ENCODE measurements at places on chromosomes 5 and 9. TPM values are rescaled to one million over a fixed set of nuclear protein-coding genes. Genes with fewer than 3 reads are reported as not detected.

The FAM163B gene
- 0.22 TPM for total RNA-seq

The PCDHGC3 gene
- 22.5 TPM for total RNA-seq

The HRH2 gene
- 46.6 TPM for total RNA-seq

The CLIC3 gene
- total RNA-seq = 1.1 TPM

The CERT1 gene
- total RNA-seq = 26.0 TPM

The GGTA1 gene
- total RNA-seq = 27.9 TPM

The HDAC3 gene
- 29.9 TPM for total RNA-seq

The TUSC1 gene
- total RNA-seq = 14.1 TPM

The TOR1B gene
- 10.5 TPM for total RNA-seq

The TAF11L10 gene
- not detected for total RNA-seq

The SPINK6 gene
- total RNA-seq = not detected

The PHF24 gene
- total RNA-seq = 0.22 TPM

The VLDLR gene
- total RNA-seq = 134 TPM

The CBY3 gene
- total RNA-seq = not detected

The PLGRKT gene
- total RNA-seq = 44.3 TPM

The PCAT7 gene
- not detected for total RNA-seq

The GIN1 gene
- total RNA-seq = 17.1 TPM

The CORO2A gene
- 0.60 TPM for total RNA-seq

The ANKRD18A gene
- total RNA-seq = 2.9 TPM

The TERT gene
- total RNA-seq = not detected

The F2RL1 gene
- total RNA-seq = 0.73 TPM

The IL13 gene
- total RNA-seq = not detected

The ARID3C gene
- not detected for total RNA-seq

The FSD1L gene
- total RNA-seq = 4.5 TPM

The WDR31 gene
- 13.0 TPM for total RNA-seq

The BRD3 gene
- 31.6 TPM for total RNA-seq

The SEC16A gene
- 22.3 TPM for total RNA-seq

The LMX1B gene
- total RNA-seq = 1.2 TPM

The S100Z gene
- not detected for total RNA-seq

The TNC gene
- 0.57 TPM for total RNA-seq

The TMEM203 gene
- 44.6 TPM for total RNA-seq

The CEL gene
- 7.7 TPM for total RNA-seq

The LRRC19 gene
- not detected for total RNA-seq

The GMCL2 gene
- total RNA-seq = not detected

The TRIM7 gene
- total RNA-seq = 14.4 TPM

The TSSK1B gene
- not detected for total RNA-seq

The CEP72 gene
- 2.0 TPM for total RNA-seq

The QRFP gene
- not detected for total RNA-seq

The GPSM1 gene
- 48.6 TPM for total RNA-seq

The TAF1L gene
- total RNA-seq = not detected

The CTXN3 gene
- not detected for total RNA-seq

The FKTN gene
- total RNA-seq = 6.5 TPM

The NKD2 gene
- 4.4 TPM for total RNA-seq

The LCP2 gene
- total RNA-seq = 6.7 TPM

The SEMA4D gene
- 24.1 TPM for total RNA-seq

The LCN12 gene
- 2.9 TPM for total RNA-seq

The ADRB2 gene
- 5.5 TPM for total RNA-seq

The PCDHB4 gene
- 1.5 TPM for total RNA-seq

The PCDHGB7 gene
- total RNA-seq = 8.6 TPM

The CCDC152 gene
- total RNA-seq = 1.4 TPM

The STPG3 gene
- total RNA-seq = 1.4 TPM

The ADGRV1 gene
- total RNA-seq = not detected

The SLC6A18 gene
- total RNA-seq = not detected
